ENCODE measurements at places on chromosomes 6 and 20. TPM values are rescaled to one million over a fixed set of nuclear protein-coding genes. Genes with fewer than 3 reads are reported as not detected.
A peak's percentile ranks its signal among the peaks of the same experiment; 100 is the strongest.

GRCh38 chr6:19472153-19472552 is 365.0 kb upstream of the ID4 start:
- H3K27ac ChIP-seq: no peak overlapping the region
- no peak overlapping the region for H3K4me3 ChIP-seq
- no peak for DNase-seq
- H3K36me3 ChIP-seq: no peaks in the 10 kb centered on the region
- H3K27me3 ChIP-seq: no peaks in the 10 kb centered on the region
- H3K4me1 ChIP-seq: no peaks in the 10 kb centered on the region

DNA sequence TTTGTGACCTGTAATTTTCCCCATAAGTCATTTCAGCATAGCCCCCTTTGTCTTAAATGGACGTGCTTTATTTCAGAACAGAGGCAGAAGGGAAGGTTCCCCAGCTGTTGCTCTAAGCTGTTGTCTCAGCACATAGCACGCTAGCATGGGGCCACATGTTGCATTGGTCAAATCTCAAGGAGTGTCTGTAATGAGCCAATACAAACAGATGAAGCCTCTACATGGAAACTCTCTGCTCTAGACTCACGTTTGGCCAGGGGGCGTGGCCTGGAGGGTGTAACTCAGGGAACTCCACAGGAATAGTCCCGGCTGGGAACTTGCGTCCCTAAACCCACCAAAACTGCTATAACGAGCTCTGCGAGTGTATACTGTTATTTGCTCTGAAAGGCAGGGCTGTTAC is 35.2 kb upstream of the SLC22A2 start:
- DNase-seq: no peak
- no peak overlapping the region for H3K4me3 ChIP-seq
- H3K4me1 ChIP-seq: no peaks in the 10 kb centered on the region
- H3K27ac ChIP-seq: no peak overlapping the region

- no peak overlapping the region for H3K4me3 ChIP-seq
- H3K27ac ChIP-seq: no peak overlapping the region
- DNase-seq: no peak
- H3K27me3 ChIP-seq: peaks cover 67% of the 10 kb centered on the region
- no peaks in the 10 kb centered on the region for H3K36me3 ChIP-seq
Measured at GRCh38 chr6:168101590-168102314, 22.7 kb upstream of the FRMD1 start.

- H3K27me3 ChIP-seq: no peaks in the 10 kb centered on the region
- no peak overlapping the region for H3K4me3 ChIP-seq
- peaks cover 2% of the 10 kb centered on the region for H3K36me3 ChIP-seq
- DNase-seq: no peak
Measured at GRCh38 chr6:315921-316752, 23.9 kb downstream of the DUSP22 start.

DNA sequence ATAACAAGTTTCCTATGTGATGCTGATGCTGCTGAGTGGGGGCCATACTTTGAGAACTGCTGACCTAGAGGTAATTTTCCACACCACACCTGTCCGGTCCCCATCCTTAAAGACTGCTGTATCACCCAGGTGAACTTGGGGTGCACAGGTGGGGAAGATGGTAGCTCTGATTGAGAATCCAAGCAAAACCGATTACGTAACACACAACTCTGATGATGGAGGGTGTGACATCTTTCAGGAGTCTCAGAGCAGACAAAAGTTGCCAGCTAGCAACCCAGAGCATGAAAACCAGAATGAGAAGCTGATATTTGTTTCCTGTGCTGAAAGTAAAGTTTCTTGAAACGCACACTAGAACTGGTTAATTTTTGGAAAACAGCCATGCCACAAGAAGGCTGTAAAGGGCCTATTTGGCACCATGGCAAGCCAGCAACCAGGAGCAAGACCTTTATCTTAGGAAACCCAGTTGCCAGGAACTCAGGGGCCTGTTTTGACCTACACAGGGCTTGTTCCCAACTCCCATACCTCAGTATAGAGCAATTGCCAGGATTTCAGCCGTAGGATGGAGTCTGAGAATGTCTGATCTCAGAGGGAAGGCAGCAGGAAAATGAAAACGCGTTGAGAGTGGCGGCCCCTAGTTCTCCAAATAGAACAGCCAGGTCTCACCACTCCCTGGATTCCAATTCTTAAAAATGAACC is 21.6 kb upstream of the TBC1D7 start:
- no peak overlapping the region for H3K27ac ChIP-seq
- peaks cover 19% of the 10 kb centered on the region for H3K4me1 ChIP-seq
- DNase-seq: no peak
- no peaks in the 10 kb centered on the region for H3K27me3 ChIP-seq

DNA sequence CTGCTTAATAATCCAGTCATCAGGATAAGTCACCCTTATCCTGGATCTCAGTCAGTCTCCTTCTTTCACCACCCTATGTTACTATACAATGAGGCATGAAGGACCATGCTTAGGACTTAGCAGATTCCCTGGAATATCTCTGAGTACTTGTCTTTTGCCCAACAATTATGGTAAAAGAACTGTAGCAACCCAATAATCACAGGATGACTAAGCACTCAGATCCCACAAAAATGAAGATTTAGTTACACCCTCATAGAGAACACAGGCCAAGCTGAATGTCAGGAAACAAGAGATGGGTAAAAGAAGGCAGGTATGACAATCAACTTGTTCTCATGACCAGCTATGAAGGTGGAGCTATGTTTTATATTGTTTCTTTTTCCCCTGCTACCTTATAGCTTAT is 91.4 kb downstream of the EDN1 start:
- no peaks in the 10 kb centered on the region for H3K4me1 ChIP-seq
- H3K27me3 ChIP-seq: no peaks in the 10 kb centered on the region
- DNase-seq: no peak
- H3K27ac ChIP-seq: no peak overlapping the region
- no peaks in the 10 kb centered on the region for H3K36me3 ChIP-seq

GRCh38 chr6:43393602-43394001 is 24.2 kb upstream of the ZNF318 start:
- H3K4me3 ChIP-seq: peak overlapping the region; percentile 8
- H3K27me3 ChIP-seq: peaks cover 36% of the 10 kb centered on the region
- H3K27ac ChIP-seq: no peak overlapping the region
- no peaks in the 10 kb centered on the region for H3K36me3 ChIP-seq
- DNase-seq: no peak

- H3K36me3 ChIP-seq: no peaks in the 10 kb centered on the region
- H3K4me1 ChIP-seq: peaks cover 5% of the 10 kb centered on the region
- no peak overlapping the region for H3K4me3 ChIP-seq
- DNase-seq: no peak
- H3K27me3 ChIP-seq: peaks cover 11% of the 10 kb centered on the region
Measured at GRCh38 chr6:160791459-160791858, 89.4 kb downstream of the PLG start.

GRCh38 chr6:13311155-13311554 is 17.2 kb downstream of the TBC1D7 start:
- H3K27ac ChIP-seq: no peak overlapping the region
- H3K4me1 ChIP-seq: peaks cover 15% of the 10 kb centered on the region
- H3K4me3 ChIP-seq: no peak overlapping the region
- peaks cover 36% of the 10 kb centered on the region for H3K36me3 ChIP-seq

- no peak for DNase-seq
- no peaks in the 10 kb centered on the region for H3K27me3 ChIP-seq
- H3K4me3 ChIP-seq: no peak overlapping the region
Measured at GRCh38 chr6:44842616-44843015, 455.1 kb downstream of the CDC5L start.

- no peak for DNase-seq
- H3K4me3 ChIP-seq: no peak overlapping the region
- no peak overlapping the region for H3K27ac ChIP-seq
- peaks cover 4% of the 10 kb centered on the region for H3K27me3 ChIP-seq
Measured at GRCh38 chr6:47342824-47343223, 33.1 kb upstream of the TNFRSF21 start.

Gene CD24
- total RNA-seq: 0.48 TPM

Gene RIPOR2
- 80.0 TPM for total RNA-seq

Gene HLA-DOA
- 9.8 TPM for total RNA-seq

Gene C2
- 0.42 TPM for total RNA-seq

Gene CLPSL1
- total RNA-seq: not detected

All from activated naive CD8-positive, alpha-beta T cell treated with anti-CD3 and anti-CD28 coated beads for 36 hours (primary cell).